ENCODE measurements at places on chromosomes 6 and 20. TPM values are rescaled to one million over a fixed set of nuclear protein-coding genes. Genes with fewer than 3 reads are reported as not detected.

Gene PRL
- total RNA-seq: not detected

Gene MUCL3
- total RNA-seq: not detected

Gene PRPH2
- not detected for total RNA-seq

Gene PLEKHG1
- 42.2 TPM for total RNA-seq

Gene RIPOR2
- 4.0 TPM for total RNA-seq

Gene LKAAEAR1
- total RNA-seq: not detected

Gene LPA
- 3.2 TPM for total RNA-seq

Gene DNAAF9
- total RNA-seq: 29.9 TPM

Gene BMP2
- total RNA-seq: 17.6 TPM

Gene RAMACL
- 1.7 TPM for total RNA-seq
